Activated T-helper 9 cell treated with anti-CD3 and anti-CD28 coated beads, Interleukin-2, amount 50 U/mL, for 16 hours (primary cell): ENCODE measurements at places on chromosomes 5 and 9.

GRCh38 chr9:120902569-120903535 is 23.7 kb downstream of the TRAF1 start:
- DNase-seq: no peak

DNA sequence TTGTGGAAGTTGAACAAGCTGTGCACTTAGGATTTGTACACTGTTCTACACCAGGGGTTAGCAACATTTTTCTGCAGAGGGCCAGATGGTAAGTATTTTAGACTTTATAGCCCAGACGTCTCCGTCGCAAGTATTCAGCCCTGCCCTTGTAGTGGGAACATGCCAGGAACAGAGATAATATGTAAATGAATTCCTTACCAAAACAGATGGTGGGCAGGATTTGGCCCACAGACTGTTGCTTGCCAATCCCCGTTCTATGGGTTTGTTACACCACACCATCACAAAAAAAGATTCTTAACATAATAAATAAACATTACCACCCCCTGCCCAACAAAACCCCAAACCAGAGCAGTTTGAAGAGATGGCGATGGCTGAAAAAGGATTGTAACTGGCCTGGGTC is 74.3 kb downstream of the AMBP start:
- no peak for DNase-seq

DNA sequence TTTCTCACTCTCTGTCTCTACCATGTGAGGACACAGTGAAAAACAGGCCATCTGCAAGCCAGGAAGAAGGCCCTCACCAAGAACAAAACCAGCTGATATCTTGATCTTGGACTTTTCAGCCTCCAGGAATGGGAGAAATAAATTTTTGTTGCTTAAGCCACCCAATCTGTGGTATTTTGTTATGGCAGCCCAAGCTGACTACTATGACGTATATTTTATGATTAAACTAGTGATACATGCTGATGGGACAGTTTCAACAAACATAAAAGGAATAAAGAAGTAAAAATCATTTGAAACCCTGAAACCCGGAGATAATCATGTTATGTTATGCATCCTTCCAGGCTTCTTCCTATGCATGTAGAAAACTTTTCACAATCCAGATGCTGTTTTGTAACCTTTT is 71.5 kb upstream of the ERBIN start:
- DNase-seq: no peak

- no peak for DNase-seq
These were observed 4.3 kb downstream of the HSDL2 start for GRCh38 chr9:112384219-112384618.

DNA sequence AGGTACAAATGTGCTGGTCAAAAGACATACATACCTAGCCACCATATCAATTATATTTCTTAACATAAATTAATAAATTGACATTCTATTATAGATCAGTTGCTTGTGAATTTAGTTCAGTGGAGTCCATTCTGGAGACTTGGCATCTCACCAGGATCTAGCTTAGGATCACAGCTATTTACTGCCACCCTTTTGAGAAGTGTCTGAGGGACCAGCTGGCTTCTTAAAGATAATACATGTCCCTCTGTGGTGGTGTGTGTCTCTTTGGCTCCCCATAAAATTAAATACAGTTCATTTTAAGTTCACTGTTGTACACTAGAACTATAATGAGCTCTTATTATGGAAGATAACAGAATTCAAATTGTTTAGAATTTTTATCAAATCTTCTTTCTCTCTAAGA is 290.7 kb downstream of the PRELID2 start:
- DNase-seq: no peak

GRCh38 chr5:179308563-179309382 is 36.5 kb downstream of the ADAMTS2 start:
- DNase-seq: no peak

DNA sequence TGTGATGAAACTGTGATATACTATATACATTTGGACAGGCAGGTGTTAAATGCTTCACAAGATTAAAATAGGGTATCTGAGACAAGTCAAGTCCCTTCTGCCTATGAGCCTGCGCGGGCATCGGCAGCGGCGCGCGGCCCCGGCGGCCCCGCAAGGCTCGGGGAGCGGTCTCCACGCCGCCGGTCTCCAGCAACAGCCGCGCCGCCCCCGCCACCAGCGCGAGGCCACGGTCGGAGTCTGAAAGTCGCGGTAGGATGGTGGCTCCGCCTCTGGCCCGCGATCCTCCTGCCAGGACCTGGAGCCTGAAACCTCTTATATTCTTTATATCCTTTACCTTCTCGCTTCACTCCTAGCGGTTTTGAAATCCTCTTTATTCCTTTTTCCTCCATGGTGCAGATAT is 99.4 kb downstream of the INSL6 start:
- no peak for DNase-seq

GRCh38 chr5:95484421-95484820 is 70.4 kb downstream of the SKIC3 start:
- no peak for DNase-seq

GRCh38 chr5:110707260-110707844 is 19.1 kb downstream of the TMEM232 start:
- DNase-seq: no peak

DNA sequence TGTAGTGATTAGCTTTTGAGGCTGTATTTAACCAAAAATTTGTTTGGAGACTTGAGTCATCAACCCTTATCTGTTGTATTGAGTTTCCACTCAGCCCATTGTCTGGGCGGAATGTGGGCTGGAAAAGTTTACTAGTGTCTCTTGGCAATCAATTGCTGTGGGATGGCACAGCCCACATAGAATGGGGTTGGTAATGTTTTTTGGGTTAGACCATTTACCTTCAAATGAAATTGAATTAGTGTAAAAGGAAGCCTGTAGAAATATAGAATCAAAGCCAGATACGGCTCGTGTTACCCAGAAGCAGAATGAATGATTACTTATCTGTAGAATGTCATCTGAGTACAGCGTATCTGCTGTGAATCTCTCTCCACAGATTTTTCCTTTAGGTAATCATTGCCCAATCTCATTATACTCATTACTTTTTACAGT is 142.9 kb downstream of the AOPEP start:
- no peak for DNase-seq

DNA sequence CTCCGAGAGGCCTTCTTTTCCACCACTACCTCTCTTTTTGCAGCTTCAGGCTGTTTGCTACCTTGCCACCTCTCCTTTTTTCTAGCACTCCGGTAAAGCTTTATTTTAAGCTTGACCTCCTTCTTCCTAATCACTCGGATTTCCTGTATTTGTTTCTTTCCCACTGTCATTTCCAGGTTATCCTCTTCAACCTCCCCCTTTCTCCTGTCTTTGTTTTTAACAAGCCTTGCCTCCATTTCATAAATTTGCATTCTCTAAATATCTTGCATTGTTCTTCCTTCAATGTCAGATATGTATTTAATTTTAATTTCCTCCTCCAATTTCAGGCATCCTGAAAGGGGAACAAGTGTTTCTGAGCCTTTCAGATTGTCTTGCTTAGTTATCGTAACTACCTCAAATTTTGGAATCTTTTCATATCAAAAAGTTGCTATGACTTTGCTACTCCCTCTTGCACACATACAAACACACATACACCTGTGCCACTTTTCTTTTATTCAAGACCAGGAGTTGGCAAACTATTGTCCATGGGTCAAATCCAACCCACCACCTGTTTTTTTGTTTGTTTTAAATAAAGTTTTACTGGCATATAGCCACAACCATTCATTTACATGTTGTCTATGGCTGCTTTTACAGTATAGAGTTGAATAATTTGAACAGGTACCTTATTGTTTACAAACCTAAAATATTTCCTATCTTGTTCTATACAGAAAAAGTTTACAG is 22.7 kb downstream of the DPYSL3 start:
- no peak for DNase-seq

- no peak for DNase-seq
These were observed 129.1 kb downstream of the FANCC start for GRCh38 chr9:95188459-95188858.
